Left lung (tissue), 14 donors: ENCODE measurements at places on chromosomes 16 and 17.

DNA sequence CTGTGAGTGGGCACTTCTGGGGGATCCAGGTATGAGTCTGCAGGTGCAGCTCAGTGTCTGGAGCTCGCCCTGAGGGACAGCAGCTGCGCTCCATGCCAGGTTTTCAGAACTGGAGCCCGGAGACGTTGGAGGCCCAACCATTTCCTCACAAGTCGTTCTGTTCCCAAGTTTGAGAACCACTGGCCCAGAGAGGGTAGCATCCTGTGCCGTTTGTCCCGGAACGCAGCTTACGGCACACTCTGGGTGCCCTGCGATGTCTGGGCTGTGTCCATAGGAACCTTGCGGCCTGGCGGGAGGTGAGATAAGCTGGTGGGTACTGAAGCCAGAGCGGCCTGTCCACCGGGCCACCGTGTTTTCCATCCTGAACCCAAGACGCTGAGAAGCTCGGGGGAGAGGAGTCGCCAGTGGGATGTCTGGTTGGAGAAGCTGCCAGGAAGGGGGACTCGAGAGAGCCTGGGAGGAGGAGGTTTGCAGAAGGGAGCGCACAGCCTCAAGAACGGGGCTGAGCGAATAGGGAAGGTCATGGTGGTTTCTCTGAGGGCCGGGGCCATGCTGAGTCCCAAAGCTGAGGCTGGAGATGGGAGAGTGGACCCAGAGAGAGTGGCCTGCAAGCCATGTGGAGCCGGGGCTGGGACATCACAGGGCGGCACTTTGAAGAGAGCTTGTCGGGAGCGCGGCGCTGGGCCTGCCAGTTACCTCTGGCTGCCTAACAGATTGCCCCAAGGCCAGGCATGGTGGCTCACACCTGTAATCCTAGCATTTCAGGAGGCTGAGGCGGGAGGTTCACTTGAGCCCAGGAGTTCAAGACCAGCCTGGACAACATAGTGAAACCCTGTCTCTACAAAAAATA lies 211.0 kb upstream of the GSE1 start:
- no peak for DNase-seq

DNA sequence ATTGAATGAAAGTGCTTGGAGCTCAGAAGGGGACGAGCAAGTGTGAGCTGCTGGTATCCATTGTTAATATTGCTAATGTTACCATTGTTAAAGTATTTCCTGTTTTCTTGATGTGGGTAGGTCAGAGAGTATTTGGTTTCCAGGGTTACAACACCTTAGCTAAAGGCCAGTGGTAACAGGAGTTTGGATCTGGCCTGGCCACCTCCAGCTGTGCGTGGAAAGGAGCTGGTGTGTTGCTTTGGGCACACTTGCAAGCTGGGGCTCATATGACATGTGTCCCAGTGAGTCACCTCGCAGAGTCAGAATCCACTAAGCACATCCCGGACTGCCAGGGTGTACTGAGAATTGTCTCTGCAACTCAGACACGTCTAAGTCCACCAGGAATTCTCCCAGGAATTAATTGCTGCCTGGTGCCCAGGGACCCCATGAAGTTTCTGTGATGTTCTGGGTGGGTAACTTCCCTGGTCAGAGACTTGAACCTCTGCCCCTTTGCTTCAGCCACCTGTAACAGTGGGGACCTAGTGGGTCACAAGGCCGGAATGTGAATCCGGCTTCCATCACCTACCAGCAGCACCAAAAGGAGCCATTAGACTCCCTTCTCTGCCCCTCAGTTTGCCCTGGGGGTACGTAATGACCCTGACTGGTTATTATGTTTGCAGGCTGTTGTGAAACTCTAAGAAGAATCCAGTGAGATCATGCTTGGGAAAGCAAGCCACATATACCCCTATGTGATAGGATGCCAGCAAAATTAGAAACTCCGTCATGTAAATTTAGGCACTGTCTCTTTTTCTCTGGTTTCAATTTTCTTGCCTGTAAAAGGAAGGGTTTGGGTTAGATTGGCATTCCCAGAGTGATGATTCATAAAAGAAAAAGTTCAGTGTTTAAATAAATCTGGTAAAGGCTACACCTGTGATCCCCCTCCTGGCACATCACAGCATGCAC lies 12.8 kb downstream of the SLC6A2 start:
- DNase-seq: no peak

- no peak for DNase-seq
Measured at GRCh38 chr17:8821446-8822105, 22.4 kb upstream of the MFSD6L start.

DNA sequence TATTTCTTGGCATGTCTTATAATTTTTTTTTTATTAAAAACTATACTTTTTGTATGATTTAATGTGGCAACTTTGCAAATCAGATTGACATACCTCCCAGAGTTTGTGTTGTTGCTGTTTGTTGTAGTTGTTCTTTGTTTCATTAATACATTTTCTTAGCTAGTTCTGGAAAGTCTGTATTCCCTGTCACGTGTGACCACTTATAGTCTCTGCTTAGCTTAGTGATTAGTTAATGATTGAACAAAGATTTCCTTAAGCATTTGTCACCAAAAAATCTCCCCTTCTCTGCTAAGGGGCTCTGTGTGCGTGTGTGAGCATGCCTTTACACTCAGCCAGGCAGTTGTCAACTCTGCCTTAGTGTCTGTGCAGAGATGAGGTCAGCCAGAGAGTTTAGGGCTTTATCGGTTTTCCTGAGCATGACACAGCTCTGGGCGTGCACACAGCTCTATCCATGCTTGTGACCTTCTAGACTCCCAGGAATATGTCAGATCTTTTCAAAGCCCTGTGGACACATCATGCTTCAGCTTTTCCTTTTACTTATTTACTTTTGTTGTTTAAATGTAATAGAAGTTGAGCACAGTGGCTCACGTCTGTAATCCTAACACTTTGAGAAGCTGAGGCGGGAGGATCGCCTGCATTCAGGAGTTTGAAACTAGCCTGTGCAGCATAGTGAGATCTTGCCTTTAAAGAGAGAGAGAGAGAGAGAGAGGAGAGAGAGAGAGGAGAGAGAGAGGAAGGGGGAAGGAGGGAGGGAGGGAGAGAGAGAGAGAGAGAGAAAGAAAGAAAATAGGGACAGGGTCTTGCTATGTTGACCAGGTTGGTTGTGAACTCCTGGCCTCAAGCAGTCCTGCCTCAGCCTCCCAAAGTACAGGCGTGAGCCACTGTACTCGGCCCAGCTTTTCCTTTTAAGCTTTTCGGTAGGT lies 21.9 kb downstream of the DNAI2 start:
- no peak for DNase-seq

- DNase-seq: no peak
Measured at GRCh38 chr17:14072881-14073280, 3.6 kb downstream of the COX10 start.
